HFFc6 (cell line): ENCODE measurements at places on chromosomes 2 and 18.

- no peak for DNase-seq
These were observed 123.5 kb downstream of the PRKRA start for GRCh38 chr2:178327516-178327915.

- DNase-seq = no peak
These were observed 767.7 kb downstream of the TSN start for GRCh38 chr2:122523143-122523542.

DNA sequence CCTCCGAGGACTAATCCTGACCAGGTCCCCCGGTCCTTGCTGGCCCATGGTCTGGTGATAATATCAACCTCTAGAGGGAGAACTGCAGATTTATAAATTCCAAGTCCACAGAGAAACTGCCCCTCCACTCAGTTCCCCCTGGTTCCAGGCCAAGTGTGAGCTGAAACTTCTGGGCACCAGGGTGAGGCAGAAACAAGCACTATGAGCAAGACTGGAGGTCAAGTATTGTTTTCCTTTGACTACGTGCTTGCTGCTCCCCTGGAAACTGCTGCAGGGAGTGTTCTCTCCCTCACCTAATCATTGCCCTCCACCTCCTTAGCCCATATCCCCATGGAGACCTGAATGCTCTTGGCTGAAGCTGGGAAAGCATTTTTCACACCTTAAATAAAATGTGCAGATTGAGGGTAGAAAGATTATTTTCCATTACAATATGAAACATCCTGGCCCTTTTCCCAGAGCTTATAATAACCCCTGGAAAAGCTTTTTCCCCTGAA, 135.2 kb downstream of the RDH14 start:
- DNase-seq = no peak

GRCh38 chr2:235832941-235833340, 335.2 kb downstream of the GBX2 start:
- no peak for DNase-seq

DNA sequence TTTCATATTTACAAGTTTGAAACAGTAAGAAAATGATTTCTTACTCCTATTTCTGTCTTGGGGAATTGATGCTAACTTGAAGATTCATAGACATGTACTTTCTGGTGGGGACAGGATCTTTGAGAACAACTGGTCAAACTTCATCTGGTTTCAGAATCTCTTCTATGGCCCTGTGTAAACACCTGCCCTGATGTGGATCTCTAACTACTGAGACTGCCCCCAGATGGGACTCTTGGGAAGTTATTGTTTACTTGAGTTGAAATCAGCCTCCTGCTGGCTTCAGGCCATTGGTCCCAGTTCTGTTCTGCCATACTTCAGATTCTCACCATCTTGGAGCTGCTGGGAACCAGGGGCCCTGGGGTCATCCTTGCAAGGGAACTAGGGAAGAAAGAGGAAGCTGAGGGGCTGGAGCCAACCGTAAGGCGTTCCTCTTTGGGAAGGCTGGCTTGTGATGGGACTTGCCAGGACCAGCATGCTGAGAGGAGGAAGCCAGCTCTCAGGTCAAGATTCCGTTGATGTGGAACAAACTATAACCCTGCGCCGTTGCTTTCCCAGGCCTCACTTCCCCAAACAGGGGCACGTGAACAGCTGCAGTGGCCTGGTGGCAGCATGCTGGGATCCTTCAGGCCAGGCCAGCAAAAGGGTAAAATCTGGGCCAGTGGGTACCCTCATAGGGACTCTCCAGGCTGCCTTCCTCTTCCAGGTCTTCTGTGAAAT, 135.5 kb upstream of the CXCR4 start:
- DNase-seq = no peak

DNA sequence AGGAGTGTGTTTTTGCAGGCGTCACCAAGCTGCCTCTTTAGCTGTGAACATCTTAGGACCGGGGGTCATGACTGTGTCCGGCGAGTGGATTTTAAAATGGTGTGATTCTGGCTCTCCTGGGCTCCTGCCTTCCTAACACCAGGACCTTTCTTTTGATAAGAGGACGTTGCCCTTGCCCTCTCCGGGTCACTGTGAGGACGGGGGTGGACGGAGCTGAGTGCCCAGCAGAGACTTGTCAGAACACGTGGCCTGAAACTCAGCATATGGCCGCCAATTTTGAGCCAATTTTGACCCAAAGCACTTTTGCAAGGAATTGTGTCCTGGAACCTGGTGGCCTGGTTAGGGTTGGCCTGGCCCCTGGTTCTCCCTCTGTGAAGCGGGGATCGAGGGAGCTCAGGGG, 40.2 kb downstream of the RTP5 start:
- no peak for DNase-seq

DNA sequence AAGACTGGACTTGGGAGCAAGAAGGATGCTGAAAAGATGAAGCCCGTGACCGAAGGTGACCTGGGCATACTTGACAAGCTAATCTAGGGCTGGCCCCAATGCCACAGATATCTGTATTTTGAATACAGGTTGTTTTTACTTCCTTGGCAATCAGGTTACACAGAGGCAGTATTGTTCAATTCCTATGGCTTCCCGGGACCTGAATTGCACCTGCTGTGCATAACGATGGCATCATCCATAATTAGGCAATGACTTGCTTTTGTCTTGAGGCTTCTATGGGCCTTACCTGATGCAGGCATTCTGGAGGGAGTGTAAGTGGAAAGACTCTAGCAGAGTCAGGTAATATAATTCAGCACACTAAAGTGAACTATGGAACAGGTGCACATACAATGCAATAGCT, 60.6 kb upstream of the CUL3 start:
- no peak for DNase-seq

GRCh38 chr2:44155666-44156446, 12.8 kb upstream of the PPM1B start:
- DNase-seq = peak; percentile 11

- no peak for DNase-seq
These were observed 48.3 kb upstream of the ITGA4 start for GRCh38 chr2:181408861-181409260.

GRCh38 chr2:185807351-185807750, 68.7 kb downstream of the FSIP2 start:
- DNase-seq = no peak

DNA sequence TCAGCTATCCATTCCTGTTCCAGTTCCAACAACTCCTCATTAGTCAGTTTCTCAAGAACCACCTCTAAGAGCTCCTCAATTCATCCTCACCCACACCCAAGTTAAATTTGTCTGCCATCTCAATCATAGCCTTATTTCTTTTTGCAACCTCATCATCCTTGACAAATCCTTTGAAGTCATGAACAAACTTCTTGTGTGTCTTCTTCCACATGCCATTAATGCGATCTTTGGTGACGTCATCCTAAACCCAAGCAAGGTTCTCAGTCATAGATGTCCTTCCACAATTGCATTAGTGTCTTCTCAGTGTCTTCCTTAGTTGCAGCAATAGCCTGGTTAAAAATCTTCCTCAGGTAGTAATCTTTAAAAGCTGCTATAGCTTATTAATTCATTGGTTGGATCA, 71.2 kb upstream of the FSIP2 start:
- DNase-seq = no peak

DNA sequence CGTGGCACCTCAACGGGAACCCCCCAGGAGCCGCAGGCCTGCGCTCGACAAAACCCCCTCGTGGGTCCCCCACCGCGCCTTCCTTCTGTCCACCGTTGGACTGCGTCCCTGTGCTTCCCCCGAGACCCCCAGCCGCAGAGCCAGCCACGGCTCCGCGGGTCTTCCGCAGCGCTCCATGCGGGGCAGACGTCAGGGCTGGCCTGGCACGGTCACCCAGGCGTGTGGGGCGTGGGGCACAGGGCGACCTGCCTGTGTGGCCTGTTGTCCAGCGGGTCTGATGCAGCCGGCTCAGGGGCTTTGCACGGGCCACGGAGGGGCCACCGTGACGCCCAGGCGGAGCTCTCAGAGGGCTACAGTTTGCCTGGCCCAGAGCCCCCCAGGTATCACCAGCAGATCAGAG, 11.0 kb downstream of the NFATC1 start:
- no peak for DNase-seq

GRCh38 chr2:196515051-196515450, 124.5 kb upstream of the CCDC150 start:
- DNase-seq = no peak

- DNase-seq = peak; percentile 47
These were observed 258.3 kb downstream of the SS18 start for GRCh38 chr18:25832001-25832604.
